CD4-positive, alpha-beta memory T cell (primary cell): ENCODE measurements at places on chromosomes 4 and X.
A peak's percentile ranks its signal among the peaks of the same experiment; 100 is the strongest.

GRCh38 chr4:26803211-26803861, 57.3 kb upstream of the STIM2 start:
- DNase-seq: no peak

DNA sequence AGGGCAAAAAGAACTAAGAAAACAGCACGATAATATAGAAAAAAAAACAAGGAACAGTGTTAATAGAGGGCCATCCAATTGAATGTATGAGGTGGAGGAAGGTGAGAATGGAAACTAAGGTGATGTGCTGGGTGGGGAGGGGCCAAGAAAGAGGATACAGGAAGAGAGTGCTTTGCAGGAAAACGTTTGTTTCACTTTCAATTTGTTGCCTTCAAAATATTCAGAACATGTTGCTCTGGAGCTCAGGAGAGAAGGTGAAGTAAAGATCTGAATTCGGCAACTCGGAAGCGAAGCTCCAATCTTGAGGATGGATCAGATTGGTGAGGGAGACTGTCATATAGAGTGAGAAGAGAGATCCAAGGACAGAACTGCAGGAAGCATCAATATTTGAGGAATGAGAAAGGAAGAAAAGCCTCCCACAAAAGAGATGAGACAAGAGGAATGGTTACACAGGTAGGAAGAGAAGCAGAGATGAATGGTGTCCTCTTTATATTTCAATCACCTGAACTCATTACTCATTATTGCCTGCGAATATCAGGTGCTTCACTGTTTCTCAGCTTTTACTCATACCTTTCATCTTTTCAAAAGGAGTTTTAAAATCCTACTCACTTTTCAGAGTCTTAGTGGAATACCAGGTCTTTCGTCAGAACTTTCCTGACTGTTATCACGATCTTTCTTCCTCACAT, 14.7 kb upstream of the SEC24D start:
- DNase-seq: peak; percentile 71

DNA sequence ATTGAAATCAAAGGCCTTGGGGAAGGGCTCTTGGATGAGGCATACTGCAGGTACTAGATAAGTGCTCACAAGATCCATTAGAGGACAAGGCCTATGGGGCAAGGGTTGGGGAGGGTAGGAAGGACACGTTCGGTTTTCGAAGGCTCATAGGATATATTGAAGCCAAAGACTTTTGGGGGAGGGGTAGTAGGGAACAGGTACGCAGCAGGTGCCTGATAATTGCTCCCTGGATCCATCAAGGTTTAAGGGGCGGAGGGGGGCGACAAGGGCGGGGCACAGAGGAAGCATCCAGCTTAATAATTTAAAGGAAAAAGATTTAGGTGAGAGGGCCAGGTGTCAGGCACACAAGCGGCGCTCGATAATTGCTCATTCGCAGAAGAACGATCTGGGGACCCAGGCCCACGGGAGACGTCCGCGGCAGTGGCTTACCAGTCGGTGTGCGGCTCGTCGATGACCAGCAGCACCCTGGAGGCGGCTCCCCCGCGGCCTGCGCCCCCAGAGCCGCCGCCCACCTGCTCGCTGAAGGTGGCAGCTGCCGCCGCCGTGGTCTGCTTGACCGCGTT, 653 bp downstream of the SYN1 start:
- no peak for DNase-seq

DNA sequence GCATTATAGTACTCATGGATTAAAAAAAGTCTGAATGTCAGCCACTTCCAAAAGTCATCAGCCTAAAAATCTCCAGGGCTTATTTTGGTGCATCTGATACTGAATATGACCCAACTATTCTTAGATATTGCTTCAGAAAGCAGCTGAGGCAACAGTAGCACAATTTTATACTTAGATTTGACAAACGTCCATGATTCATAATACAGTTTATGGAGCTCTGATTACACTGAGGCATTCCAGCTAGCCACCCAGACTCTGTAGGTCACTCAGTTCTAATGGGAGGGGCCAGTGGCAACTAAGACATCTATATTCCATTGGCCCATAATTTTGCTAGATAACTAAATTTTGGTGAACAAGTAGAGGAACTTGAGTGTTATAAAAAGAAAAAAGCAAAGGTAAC, 10.3 kb downstream of the SPATA4 start:
- no peak for DNase-seq

GRCh38 chr4:59615316-59615715, 1584.8 kb upstream of the ADGRL3 start:
- DNase-seq: no peak

GRCh38 chr4:36420111-36420679, 138.8 kb downstream of the DTHD1 start:
- DNase-seq: no peak

- DNase-seq: no peak
Measured at GRCh38 chr4:39699687-39700409, 1.9 kb downstream of the UBE2K start.

DNA sequence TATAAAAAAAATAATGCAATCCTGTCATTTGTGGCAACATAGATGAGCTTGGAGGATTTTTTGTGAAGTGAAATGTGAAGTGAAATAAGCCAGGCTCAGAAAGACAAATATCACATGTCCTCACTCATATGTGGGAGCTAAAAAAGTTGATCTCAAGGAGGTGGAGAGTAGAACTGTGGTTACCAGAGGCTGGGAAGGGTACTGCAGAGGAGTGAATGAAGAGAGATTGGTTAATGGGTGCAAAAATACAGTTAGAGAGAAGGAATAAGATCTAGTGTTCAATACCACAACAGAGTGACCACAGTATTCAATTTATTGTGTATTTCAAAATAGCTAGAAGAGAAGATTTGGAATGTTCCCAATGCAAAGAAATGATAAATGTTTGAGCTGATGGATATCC, 13.4 kb upstream of the ZCCHC18 start:
- no peak for DNase-seq

- DNase-seq: peak; percentile 23
Measured at GRCh38 chr4:75686346-75686745, 13.1 kb upstream of the G3BP2 start.

DNA sequence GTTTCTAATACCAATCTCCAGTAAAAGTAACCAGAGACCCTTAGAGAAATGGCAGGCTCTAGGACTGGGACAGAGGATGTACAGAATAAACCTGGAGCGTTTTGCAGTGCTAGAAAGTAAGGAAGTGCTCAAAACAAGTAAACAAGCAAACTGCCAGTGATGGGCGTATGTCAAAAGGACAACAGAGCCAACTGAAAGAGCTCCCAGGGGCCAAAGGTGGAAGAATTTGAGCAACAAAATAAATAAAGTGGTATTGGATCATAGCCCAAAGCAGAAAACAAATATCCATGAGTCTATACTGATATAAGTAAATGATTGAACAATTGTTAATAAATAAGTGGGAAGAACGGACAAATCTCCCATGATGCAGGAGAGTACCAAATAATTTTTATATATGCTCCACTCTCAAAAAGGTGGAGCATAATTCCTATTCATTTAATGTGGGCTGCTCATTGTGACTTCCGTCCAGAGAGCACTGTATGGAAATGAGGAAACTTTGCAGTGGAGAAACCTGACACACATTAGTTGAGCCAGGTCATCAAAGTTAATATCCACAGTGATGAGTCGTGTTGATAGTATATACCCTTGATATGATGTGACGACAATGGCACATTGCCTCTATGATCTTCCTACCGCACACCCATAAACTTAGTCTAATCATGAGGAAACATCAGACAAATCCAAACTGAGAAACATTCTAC, 17.8 kb upstream of the SEPTIN11 start:
- no peak for DNase-seq

- no peak for DNase-seq
Measured at GRCh38 chr4:75715105-75715799, 9.1 kb upstream of the USO1 start.

DNA sequence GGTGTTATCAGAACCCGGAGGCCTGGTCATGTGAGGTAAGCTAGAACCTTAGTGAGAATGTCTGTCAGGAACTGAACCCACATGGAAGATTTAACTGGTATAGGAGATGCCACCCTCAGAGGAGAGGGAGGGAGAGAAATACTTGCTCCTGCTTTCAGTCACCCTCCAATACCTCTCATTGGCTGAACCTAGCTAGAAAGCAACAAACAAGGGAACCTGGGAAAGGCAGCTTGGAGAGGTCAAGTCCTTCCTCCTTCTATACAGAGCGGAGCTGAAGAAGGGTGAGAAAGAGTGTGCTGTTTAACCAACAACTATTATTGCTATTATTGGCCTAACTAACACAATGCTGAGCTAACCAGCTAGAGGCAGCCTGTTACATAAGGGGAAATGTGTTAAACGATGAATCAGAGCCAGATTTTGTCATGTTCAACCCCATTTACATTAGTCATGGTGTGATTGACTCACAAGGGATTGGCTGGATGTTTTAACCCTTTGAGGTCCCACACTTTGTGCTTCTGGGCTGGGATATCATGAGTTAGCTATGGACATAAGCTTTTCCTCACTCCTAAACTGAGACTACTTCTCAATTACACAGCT, 96.5 kb upstream of the ESX1 start:
- no peak for DNase-seq

- no peak for DNase-seq
Measured at GRCh38 chrX:80016182-80016581, 1.6 kb downstream of the TBX22 start.

GRCh38 chr4:85457752-85458467, 17.0 kb upstream of the ARHGAP24 start:
- no peak for DNase-seq

DNA sequence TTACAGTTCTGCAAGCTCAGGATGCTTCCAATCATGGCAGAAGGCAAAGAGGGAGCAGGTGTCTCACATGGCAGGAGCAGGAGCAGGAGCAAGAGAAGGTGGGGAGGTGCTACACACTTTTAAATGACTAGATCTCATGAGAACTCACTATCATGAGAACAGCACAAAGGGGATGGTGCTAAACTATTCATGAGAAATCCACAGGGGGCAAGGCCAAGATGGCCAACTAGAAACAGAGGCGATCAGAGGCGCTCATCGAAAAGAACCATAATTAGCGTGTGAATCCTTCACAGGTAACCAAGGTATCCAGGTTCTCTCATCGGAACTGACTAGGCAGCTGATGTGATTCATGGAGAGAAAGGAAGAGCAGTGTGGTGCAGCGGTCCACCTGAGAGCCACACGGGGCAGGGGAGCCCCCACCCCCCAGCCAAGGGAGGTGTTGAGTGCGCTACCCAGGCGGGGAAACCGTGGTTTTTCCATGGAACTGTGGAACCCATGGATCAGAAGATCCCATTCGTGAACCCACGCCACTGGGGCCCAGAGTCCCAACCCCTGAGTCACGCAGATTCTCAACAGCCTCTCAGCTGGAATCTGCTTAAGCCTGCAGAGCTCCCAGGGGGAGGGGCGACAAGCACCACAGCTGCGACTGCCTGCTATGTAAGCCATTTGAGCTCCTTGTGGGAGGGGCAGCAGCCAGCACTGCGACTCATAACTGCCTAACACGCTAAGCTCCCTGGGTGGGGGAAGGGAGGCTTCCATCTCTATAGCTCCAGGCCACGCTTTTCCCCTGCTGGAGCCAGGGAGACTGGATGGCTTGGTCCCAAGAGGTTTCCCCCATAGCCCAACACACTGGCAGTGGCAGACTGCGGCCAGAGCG, 46.7 kb downstream of the FGF16 start:
- DNase-seq: no peak

DNA sequence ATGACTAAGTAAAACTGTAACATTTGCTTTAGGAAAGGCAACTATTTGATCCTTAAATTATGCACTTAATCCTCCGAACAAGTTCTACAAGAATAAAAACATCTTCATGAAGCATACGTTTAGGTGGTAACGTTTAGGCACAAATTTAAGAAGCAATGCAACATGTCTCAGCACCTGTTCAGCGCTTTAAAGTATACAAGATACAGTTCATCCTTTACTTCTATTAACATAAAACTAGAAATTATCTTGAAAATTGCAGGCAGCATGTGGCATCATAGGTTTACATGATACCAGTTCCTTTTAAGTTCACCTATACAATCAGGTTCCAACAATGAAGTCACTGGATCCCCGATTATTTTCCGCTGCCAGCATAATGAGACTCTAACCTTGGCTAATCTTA, 1.5 kb downstream of the PLA2G12A start:
- DNase-seq: no peak

DNA sequence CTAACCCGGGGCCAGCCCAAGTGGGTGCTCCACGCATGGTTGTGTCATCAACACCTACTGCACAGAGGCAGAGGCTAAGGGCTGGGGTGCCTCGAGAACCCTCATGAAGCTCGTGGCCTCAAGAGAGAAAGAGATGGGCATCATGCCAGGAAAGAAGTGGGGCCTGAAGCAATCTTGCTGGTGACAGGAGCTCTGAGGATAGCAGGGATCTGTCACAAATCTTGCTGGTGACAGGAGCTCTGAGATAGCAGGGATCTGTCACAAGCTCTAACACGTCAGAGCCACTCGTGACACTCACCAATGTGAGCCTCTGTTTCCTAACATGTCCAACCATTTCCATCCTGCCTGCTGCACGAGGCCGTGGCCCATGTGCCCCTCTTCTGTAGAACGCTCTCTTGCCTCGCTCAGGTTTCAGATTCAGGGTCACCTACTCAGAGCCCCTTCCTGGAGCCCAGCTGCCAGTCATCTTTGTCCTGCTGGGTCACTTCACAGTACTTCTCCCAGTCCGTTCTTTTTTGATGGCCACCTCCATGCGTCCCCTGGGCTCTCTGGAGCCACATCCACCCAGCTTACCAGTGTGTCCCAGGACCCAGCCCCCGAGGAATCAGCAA, 21.1 kb downstream of the PNMA6E start:
- DNase-seq: no peak

DNA sequence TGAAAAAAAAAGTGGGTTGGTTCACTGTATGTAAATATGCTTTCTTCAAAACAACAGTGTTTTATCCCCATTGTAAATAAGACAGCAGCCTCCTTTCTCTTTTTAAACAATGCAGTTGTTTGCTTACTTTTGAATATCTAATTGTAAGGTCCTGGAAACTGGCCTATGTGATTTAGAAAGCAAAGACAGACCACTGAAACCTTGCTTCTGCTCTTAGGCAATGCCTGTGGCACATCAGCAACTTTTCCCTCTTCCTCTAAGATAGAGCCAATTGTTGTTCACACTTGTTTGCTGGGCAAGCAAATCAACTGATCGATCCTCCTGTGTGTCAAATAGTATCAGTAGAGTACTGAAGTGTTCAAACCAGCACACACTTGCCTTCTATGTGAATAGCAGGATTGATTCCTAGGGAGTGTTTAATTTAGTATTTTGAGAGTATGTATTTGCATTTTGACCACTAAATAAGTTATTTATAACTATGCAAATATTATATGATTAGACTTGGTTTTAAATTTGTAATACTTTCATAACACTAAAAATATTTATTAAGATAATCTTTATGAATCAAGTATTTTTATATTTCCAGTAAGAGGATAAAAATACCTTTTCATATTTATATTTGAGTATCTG, 55.4 kb upstream of the GRPR start:
- DNase-seq: no peak

- DNase-seq: peak; percentile 1
Measured at GRCh38 chr4:120843849-120844527, 78.5 kb downstream of the PRDM5 start.

- DNase-seq: no peak
Measured at GRCh38 chr4:23894021-23894420, 4.2 kb upstream of the PPARGC1A start.
